Activated T-helper 1 cell treated with anti-CD3 and anti-CD28 coated beads, Interleukin-12 subunit alpha, Interleukin-12 subunit beta, Interleukin-2, Interleukin-4 antibody, amounts not matched to agents 30 ng/mL and 10 ng/mL and 1 ng/mL, durations not matched to agents 14 hours and 24 hours and 36 hours (primary cell): ENCODE measurements at places on chromosomes 7 and 10. TPM values are rescaled to one million over a fixed set of nuclear protein-coding genes. Genes with fewer than 3 reads are reported as not detected.

The ADIRF gene
- total RNA-seq: not detected in 2 replicates

The SYT15B gene
- total RNA-seq: 0.15 and 0.23 TPM in 2 replicates

The CRTAC1 gene
- total RNA-seq: not detected in 2 replicates

The LRRN3 gene
- total RNA-seq: 57.3 and 61.5 TPM in 2 replicates

The PILRA gene
- 9.6 and 9.9 TPM in 2 replicates for total RNA-seq

The SLC39A12 gene
- total RNA-seq: not detected in 2 replicates

The FAM24B gene
- 13.1 and 18.4 TPM in 2 replicates for total RNA-seq

The BEND7 gene
- total RNA-seq: not detected in 2 replicates

The ANKRD7 gene
- not detected in 2 replicates for total RNA-seq

The ZNF804B gene
- not detected in 2 replicates for total RNA-seq

The KIN gene
- 11.0 and 12.3 TPM in 2 replicates for total RNA-seq

The NEURL1 gene
- total RNA-seq: 3.4 and 3.6 TPM in 2 replicates

The VWDE gene
- total RNA-seq: 1.6 and 1.7 TPM in 2 replicates

The CABCOCO1 gene
- not detected in 2 replicates for total RNA-seq

The SLC13A1 gene
- total RNA-seq: 0.05 TPM in 1 of 2 replicates, not detected in the other

The PRPS1L1 gene
- total RNA-seq: not detected in 2 replicates

The EIF5AL1 gene
- 0.34 and 0.59 TPM in 2 replicates for total RNA-seq
